ENCODE measurements at places on chromosomes 11 and 22.

GRCh38 chr22:21989049-21989448 is 6.5 kb upstream of the TOP3B start:
- DNase-seq = no peak

DNA sequence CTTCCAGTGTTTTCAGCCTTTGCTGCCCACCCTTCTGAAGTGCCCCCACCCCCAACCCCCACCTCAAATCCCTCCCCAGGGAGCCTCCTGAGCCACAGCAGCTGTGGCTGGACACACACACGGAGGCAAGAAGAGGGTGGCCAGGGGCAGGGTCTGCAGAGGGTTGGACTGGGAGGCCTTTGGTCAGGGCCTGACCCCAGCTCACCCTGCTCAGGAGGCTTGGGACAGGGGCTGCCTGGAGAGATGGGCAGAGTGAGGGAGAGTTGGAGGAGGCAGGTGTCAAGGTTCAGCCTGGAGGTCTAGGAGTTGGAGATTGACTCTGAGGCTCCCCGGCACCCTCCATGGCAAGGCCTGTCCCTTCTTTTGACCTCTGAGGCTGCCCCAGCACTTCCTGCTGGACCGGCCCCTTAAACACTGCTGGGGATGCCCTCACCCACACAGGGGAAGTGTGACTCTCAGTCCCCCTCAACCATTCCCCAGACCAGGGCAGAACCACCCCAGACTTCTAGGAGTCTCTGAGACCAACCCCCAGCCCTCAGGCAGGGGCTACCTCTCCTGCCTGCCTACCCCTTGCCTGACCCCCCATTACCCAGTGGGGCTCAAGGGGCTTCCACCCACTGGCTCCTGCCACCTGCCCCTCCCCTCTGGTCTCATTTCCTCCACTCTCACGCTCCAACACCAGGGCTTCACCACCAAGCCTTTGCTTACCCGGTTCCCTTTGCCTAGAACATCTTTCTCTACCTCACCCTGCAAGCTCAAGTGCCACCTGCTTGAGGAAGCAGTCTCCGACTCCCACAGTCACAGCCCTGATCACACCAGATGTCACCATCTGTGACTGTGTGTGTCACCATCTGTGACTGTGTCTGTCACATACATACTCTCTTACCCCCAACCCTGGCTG is 8.6 kb downstream of the ARAP1 start:
- DNase-seq = no peak

- no peak for DNase-seq
Observed at GRCh38 chr11:119179342-119179741, 5.9 kb upstream of the NHERF4 start.

DNA sequence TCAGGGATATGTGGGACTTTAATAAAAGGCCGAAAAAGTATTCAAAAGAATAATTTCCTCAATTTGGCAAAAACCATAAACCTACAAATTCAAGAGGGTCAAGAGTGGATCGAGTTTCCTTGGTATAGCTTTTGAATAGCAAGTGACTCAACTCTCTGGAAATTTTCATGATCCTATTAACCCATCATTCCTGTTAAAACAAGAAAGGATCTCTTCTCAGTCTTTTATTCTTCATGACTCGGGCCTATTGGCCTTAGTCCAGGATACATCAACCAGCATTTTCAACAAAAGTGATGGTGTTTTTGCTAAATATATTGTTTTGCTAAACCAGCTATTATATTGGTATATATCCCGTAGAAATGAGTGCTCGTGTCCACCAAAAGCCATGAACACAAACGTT is 110.3 kb downstream of the ATXN10 start:
- DNase-seq = no peak

DNA sequence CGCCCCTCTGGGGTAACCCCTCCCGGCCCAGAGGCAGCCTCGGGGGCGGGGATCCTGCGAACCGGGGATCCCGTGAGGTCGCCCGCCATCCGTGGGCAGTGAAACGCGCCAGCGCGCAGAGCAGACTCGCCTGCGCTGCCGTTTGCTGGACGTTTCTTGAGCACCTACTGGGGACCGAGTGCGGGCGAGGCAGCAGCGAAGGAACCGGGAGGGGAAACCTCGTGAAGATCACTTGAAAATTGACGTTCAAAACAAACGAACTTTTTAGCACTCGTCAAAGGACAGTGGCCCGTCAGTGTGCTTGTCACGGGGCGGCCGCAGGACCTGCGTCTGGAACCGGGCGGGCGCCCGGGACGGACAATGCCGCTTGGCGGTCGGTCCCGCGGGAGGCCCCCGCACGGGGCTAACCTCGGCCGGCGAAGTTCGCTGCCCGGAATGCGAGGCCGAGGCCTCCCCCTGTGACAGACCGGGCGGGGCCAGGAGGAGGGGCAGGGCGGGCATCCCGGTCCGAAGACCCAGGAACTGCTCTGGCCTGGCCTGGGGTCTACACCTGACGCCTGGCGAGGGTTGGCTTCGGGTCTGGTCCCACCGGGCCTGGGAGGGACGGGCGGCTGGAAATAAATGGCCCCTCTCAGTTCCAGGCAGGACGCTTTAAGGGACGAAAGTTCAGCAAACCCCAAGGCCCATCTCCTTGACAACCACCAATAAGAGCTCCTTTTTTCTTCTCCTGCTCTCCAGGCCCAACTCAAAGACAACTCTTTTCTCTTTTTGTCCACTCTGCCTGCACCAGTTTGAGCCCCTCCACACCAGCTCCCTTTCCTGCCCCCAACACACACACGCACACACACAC is 723 bp upstream of the SCUBE1 start:
- DNase-seq = no peak

GRCh38 chr11:72041364-72042063 is 38.8 kb downstream of the NUMA1 start:
- DNase-seq = peak; percentile 43

DNA sequence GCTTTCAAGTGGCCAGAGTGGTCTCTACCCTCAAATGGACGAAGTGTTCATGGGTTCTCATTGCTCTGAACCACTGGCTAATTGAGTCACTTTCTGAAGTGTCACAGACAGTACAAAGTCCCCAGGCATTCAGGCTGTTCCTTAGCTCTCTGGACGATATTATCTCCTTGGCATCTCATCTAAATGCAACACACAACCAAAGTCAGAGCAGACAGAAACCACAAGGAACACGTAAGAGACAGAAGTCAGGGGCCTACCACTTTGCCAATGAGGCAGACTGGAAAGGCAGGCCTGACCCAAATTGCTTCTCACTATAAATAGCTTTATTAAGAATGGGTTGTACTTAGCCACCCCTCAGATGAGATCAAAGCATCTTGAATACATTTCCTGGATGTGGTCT is 29.0 kb upstream of the LDLRAD3 start:
- DNase-seq = no peak

- no peak for DNase-seq
Observed at GRCh38 chr22:20957102-20957682, 9.9 kb upstream of the AIFM3 start.

DNA sequence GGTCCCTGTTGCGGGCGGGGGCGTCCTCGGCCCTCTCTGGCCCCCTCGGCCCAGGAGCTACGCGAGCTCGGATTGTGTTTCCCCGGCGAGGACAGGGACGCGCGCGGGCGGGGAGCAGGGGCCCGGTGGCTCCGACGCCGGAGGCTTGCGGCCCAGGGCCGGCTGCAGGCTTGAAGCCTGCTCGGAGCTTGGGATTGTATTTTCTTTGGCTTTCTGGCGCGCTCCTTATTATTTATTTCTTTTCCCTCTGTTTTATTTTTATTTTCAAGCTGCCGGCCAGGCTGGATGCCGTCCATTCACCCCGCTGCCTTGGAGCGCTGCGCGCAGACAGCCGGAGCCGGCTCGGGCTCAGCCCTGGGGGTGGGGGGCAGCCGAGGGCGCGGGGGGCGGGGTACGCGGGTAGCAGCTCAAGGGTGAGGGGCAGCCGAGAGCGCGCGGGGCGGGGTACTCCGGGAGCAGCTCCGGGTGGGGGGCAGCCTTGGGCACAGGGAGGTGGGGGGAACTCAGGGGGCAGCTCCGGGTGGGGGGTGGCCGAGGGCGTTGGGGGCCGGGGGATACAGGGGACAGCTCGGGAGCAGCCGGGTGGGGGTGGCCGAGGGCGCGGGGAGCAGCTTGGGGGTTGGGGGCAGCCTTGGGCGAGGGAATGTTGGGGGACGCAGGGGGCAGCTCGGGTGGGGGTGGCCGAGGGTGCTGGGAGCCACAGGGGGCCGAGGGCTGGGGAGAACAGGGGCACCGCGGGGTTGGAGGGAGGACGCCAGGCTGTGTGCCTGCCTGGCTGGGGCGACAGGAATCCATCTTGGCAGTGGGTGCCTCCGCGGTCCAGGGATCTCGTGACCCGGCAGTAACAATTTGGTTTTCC is 42.7 kb downstream of the KCNJ1 start:
- DNase-seq = no peak

DNA sequence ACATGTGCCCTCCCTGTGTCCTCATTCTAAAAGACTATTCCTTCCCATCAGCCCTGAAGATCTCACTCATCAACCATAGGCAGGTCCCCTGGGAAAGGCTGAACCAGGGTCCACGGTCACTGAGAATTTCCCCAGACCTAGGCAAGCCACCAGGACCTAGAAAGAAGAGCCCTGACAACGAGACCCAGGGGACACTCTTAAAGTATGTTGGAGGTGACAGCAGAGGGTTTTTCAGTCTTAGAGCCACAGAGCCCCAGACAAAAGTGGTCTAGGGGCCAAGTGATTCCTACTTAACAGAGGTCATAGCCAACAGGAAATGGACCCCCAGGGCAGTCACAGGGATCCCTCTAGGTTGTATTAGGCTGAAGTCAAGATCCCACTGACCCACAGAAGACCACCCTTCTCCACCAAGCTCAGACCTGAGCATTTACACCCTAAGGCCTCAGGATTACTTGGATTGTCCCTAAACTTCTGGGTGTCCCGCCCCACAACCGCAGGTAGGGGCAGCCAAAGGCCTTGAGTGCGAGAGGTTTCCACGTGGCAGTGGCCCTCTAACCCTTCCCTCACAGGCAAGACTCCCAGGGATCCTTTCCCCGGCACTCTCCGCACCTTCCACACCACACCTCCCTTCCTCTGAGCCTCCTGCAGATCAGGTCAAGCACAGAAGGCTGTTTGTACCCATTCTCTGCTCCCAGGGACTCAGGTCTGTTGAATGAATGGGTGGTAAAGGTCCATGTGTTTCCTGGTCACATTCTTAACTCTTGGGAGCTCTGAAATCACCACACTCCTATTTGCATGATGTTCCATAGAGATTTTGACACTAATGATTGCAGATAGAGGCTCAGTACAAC is 12.3 kb downstream of the POU2AF1 start:
- no peak for DNase-seq

- no peak for DNase-seq
Observed at GRCh38 chr11:96486890-96487611, 97.2 kb downstream of the JRKL start.

GRCh38 chr11:78717041-78717440 is 142.4 kb upstream of the NARS2 start:
- DNase-seq = no peak

GRCh38 chr22:45632791-45633515 is 38.7 kb upstream of the ATXN10 start:
- DNase-seq = no peak

DNA sequence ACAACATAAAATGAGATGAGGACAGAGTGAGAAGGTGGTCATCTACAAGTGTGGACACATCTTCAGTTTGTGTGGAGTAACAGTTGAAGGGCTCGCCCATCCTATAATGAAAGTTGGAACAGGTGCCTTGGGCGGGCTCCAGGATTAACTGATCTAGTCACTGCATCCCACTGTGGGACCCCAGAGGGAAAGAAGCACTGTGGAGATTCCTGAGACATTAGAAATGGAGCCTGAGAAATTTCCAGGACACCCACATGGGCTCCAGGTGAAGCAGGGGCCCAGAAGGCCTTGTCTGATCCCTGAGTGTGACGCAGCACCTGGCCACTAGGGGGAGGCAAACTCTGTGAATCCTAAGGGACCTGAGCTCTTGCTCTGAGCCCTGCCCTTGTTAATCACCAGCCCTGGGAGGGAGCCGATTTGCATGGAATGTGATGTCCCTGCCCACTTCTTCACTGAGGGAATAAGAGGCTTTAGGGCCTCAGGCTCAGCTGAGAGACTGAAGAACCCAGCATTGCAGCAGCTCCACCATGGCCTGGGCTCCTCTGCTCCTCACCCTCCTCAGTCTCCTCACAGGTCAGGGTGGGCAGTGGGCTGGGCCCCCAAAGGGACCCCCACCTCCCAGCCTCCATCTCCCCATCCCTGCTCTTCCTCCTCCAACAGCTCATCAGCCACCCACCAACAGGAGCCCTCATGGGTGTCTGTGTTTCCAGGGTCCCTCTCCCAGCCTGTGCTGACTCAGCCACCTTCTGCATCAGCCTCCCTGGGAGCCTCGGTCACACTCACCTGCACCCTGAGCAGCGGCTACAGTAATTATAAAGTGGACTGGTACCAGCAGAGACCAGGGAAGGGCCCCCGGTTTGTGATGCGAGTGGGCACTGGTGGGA is 98.4 kb downstream of the VPREB1 start:
- DNase-seq = peak; percentile 51

- DNase-seq = no peak
Observed at GRCh38 chr22:21650823-21651520, 8.9 kb downstream of the SDF2L1 start.

DNA sequence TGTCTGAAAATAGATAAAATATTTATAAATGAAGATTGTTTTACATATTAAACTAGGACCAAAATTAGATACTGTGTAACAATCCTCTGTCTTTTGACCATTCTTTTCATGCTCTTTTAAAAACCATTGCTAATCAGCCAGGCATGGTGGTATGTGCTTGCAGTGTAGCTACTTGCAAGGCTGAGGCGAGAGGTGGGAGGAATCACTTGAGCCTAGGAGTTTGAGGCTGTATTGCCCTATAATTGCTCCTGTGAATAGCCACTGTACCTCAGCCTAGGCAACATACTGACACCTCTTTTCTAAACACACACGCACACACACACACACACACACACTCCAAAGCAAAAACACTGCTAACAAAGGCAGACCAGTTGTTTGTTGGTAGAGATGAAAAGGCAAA is 259.2 kb downstream of the JRKL start:
- DNase-seq = no peak

DNA sequence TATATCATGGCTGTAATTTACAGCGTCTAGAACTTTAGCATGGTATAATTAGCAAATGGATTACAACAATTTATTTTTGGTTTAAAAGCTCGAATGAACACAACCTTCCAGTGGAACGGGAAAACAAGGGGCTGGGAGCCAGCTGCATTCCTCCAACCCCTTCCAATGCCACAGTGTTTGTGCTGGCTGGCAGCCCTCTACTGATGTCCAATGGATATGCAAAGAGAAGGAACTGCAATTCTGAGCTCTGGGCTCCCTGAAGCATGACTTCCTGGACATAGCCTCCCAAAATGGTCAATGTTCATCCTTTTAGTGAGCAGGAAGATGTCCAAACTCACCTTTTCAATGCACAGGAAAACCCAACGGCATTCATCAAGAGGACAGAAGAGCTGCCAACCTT is 288.3 kb downstream of the TENM4 start:
- DNase-seq = no peak

Data from CD4-positive, alpha-beta T cell treated with Interleukin-6 at 100 ng/mL for 8 hours (primary cell).